ENCODE measurements at places on chromosomes 5 and 9. TPM values are rescaled to one million over a fixed set of nuclear protein-coding genes. Genes with fewer than 3 reads are reported as not detected.

The GFI1B gene
- 0.02 TPM for polyA plus RNA-seq

The SPATA31C1 gene
- polyA plus RNA-seq = not detected

The KCNT1 gene
- 0.14 TPM for polyA plus RNA-seq

The ADAM19 gene
- polyA plus RNA-seq = 2.1 TPM

The LCN15 gene
- polyA plus RNA-seq = not detected

The SHC3 gene
- 0.35 TPM for polyA plus RNA-seq
